Stimulated activated CD8-positive, alpha-beta memory T cell treated with anti-CD3 and anti-CD28 coated beads, Interleukin-12 subunit alpha, Interleukin-12 subunit beta, amount 100 ng/mL, for 1 hour (primary cell): ENCODE measurements at places on chromosomes 1 and 21.
A peak's percentile ranks its signal among the peaks of the same experiment; 100 is the strongest.

DNA sequence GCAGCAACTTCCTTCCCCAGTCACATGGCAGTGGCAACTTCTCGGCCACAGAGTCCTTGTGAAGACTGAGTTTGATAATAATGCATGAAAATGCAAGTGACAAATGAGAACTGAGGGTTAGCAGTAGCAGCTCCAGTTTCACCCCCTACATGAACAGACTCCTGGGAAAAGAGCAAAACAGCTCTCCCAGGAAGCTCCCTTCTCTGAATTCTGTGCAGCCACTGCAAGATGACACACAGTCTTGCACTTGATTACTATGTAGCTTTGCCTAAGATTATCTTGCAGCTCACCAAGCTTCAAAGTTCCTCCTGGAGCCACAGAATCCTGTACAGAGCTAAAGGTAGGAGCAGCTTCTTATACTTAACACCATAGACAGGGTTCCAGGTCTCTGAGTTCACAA is 4.7 kb downstream of the PGBD5 start:
- no peak for DNase-seq

GRCh38 chr1:198467907-198468306 is 72.6 kb downstream of the ATP6V1G3 start:
- DNase-seq: no peak

- peak; percentile 12 for DNase-seq
Measured at GRCh38 chr1:8314346-8315280, 3.3 kb upstream of the SLC45A1 start.

DNA sequence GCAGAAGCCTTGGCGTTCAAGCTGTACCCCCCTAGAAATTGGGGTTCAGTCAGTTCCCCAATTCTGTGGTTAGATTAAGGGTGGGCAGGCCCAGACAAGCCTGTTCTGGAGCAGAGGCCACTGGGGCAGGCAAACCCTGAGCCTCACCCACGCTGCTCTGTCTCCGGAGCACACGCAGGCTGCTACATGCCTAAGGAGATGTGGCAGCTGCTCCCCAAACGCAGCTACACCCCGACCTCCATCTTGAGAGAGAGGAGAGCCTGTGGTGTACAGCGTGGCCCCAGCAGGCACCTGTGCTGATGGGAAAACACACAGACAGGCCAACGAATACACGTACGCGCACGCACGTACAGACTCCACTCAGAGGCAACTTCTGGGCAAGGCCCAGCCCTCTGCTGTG is 33.9 kb upstream of the GRHL3 start:
- DNase-seq: no peak

DNA sequence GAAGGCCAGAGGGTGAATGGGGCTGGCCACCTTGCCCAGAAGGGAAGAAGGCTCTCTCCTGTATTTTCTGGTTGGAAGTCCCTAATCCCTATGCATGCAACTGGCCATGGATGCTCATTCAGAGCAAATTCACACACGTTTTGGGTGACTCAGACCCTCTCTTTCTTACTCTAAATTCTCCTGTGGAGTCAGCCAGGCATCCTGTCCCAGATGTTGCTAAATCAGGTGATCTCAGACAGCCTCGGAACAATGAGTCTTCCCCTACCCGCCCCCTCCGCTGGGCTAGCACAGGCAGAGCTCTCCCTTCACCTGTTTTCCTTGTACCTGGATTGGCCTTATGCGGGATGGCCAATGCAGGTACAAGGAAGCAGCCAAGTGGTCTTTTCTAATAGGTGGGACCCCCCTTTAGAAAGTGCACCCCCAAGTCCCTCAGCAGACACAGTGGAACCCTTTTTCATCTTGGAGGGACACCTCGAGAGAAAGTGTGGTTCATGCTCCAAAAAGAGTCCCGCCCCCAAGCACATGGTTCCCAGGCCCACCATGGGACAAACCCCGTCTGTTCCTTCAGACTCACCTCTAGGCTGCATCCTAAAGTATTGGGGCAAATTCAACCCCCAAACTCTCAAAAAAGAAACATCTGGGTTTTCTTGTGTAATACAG is 8.6 kb downstream of the S100A6 start:
- no peak for DNase-seq

DNA sequence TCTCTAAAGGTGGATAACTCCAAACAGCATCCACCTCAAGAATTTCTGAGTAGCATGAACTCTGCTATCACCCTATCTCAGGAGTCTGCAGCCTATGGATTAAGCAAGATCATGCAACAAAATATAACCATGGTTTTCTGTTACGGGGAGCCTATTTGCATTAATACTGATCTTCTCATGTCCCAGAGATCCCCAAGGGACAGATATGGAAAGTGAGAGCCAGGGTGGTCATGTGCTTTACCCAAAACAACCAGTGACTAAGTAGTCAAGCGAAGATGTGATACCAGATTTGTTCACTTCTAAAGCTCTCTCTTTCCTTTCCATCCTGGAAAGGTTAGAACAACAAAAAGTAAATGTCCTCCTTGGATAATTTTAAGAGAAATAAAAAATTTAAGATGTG is 125.1 kb downstream of the PRRX1 start:
- DNase-seq: no peak

- no peak for DNase-seq
Measured at GRCh38 chr21:43585514-43585913, 73.8 kb downstream of the HSF2BP start.
